Left lung (tissue), 14 donors: ENCODE measurements at places on chromosomes 2 and 18.

GRCh38 chr2:105287692-105288091 lies 41.8 kb downstream of the TGFBRAP1 start:
- no peak overlapping the region for H3K27ac ChIP-seq
- DNase-seq: no peak
- no peaks in the 10 kb centered on the region for H3K36me3 ChIP-seq
- no peak overlapping the region for H3K4me3 ChIP-seq
- no peaks in the 10 kb centered on the region for H3K27me3 ChIP-seq

- no peak for DNase-seq
- no peaks in the 10 kb centered on the region for H3K36me3 ChIP-seq
- no peaks in the 10 kb centered on the region for H3K4me1 ChIP-seq
- no peak overlapping the region for H3K27ac ChIP-seq
These were observed 81.5 kb downstream of the XDH start for GRCh38 chr2:31333046-31333445.

GRCh38 chr2:73285159-73285739 lies 971 bp upstream of the FBXO41 start:
- peaks cover 68% of the 10 kb centered on the region for H3K27me3 ChIP-seq
- peaks cover 21% of the 10 kb centered on the region for H3K4me1 ChIP-seq
- no peaks in the 10 kb centered on the region for H3K36me3 ChIP-seq
- peak overlapping the region; percentile 50 for H3K27ac ChIP-seq
- no peak overlapping the region for H3K4me3 ChIP-seq

- H3K4me3 ChIP-seq: no peak overlapping the region
- H3K36me3 ChIP-seq: no peaks in the 10 kb centered on the region
- no peaks in the 10 kb centered on the region for H3K27me3 ChIP-seq
- H3K4me1 ChIP-seq: no peaks in the 10 kb centered on the region
- no peak overlapping the region for H3K27ac ChIP-seq
- DNase-seq: no peak
These were observed 83.1 kb downstream of the ADAM23 start for GRCh38 chr2:206526416-206526815.

DNA sequence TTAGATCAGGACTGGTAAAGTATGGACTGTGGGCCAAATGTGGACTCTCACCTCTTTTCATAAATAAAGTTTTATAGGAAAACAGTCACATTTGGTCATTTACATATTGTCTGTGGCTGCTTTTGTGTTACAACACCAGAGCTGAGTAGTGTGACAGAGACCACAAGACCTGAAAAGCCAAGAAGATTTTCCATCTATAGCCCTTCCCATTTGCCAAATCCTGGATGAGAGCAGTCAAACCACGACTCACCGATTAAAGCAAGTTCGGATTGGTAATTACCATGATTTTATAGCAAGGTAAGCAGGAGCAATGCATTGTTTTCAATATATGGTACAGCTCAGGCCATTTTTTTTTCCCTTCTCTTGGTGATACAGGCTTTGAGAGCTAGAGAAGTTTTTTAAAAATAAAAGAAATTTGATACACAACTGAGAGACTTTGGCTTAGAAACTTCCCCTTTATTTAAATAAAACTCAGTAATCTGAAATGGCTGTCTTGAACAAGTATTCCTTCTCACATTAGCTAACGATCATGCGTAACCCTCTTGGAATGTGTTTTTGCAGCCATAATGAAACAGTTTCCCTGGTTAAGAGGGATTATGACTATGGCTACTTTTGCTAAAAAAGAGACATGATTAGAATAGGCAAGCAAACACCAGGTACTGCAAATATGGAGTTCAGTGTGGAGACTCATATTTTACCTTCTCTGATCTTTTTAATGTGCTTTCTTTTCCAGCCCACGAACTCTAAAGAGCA lies 9.5 kb upstream of the MALL start:
- H3K4me3 ChIP-seq: no peak overlapping the region
- no peak overlapping the region for H3K27ac ChIP-seq
- H3K27me3 ChIP-seq: no peaks in the 10 kb centered on the region
- no peaks in the 10 kb centered on the region for H3K36me3 ChIP-seq
- no peak for DNase-seq

DNA sequence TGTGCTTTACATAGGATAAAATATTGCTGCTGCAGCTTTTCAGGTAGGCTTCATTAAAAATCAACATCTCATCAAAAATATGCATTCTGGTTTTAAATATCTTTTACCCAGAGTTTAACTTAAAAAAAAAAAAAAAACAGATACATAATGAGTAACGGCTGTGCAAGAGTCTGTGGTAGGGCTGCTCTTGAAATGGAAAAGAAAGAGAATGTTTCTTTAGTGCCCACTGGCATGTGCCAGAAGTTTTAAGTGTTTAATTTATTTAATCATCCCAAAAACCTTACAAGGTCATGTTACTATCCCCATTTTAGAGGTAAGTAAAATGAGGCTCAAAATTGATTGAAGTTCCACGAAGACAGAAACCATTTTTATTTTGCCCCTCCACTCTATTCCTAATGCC lies 92.1 kb downstream of the SLC8A1 start:
- H3K4me1 ChIP-seq: peaks cover 3% of the 10 kb centered on the region
- no peaks in the 10 kb centered on the region for H3K27me3 ChIP-seq
- no peak overlapping the region for H3K4me3 ChIP-seq
- DNase-seq: no peak
- H3K27ac ChIP-seq: no peak overlapping the region

GRCh38 chr2:217797661-217798069 lies 205.1 kb downstream of the TNS1 start:
- H3K4me1 ChIP-seq: no peaks in the 10 kb centered on the region
- H3K27ac ChIP-seq: no peak overlapping the region

- H3K27ac ChIP-seq: no peak overlapping the region
- no peaks in the 10 kb centered on the region for H3K36me3 ChIP-seq
- H3K4me3 ChIP-seq: no peak overlapping the region
- DNase-seq: no peak
- H3K27me3 ChIP-seq: no peaks in the 10 kb centered on the region
- H3K4me1 ChIP-seq: no peaks in the 10 kb centered on the region
These were observed 48.1 kb upstream of the RPL31 start for GRCh38 chr2:100954044-100954420.

- DNase-seq: no peak
- no peak overlapping the region for H3K27ac ChIP-seq
- no peak overlapping the region for H3K4me3 ChIP-seq
- peaks cover 64% of the 10 kb centered on the region for H3K36me3 ChIP-seq
- no peaks in the 10 kb centered on the region for H3K27me3 ChIP-seq
These were observed 52.5 kb downstream of the LRPPRC start for GRCh38 chr2:43943323-43943722.

GRCh38 chr2:105176429-105176828 lies 65.1 kb upstream of the GPR45 start:
- H3K27ac ChIP-seq: no peak overlapping the region
- peak; percentile 41 for DNase-seq
- H3K27me3 ChIP-seq: peaks cover 13% of the 10 kb centered on the region
- H3K4me3 ChIP-seq: no peak overlapping the region
- H3K4me1 ChIP-seq: no peaks in the 10 kb centered on the region

GRCh38 chr2:113173542-113174375 lies at the start of gene PSD4:
Gene PSD4 (plus strand): TSS chr2:113173971. CDS start chr2:113182457, 8,486 bp downstream.
- no peaks in the 10 kb centered on the region for H3K27me3 ChIP-seq
- peak within 1 kb of the TSS; percentile 53 for H3K4me3 ChIP-seq
- no peak for DNase-seq
- no peaks in the 10 kb centered on the region for H3K36me3 ChIP-seq

DNA sequence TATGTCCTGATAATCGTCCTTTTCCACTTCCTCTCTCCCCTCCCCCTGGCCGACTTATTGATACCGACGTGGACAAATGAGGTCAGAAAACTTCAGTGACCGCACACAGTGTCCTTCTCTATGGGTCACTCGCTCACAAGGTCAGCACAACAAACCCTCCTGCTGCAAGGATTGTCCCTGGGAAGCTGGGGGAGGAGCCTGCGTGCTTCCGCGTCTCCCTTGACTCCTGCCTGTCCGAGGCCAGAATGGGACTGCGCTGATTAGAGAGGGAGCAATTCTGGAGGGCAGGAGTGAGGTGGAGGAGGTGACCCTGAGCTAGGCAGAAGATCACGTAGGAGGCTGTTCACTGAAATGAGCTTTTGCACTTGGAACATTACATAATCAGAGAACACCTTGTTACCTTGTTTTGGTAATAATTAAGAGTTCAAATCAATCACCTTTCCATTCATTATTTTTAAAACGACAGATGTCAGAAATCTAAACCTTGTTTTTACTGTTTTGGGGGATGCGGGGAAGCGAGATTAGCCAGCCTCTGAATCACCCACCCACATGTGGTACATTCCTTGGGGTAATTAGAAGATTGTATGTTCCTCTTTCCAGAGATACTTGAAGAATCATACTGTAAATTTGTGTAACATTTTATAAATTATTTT lies 70.6 kb downstream of the CTAGE1 start:
- H3K27me3 ChIP-seq: peaks cover 42% of the 10 kb centered on the region
- no peaks in the 10 kb centered on the region for H3K36me3 ChIP-seq
- H3K4me3 ChIP-seq: no peak overlapping the region
- DNase-seq: peak; percentile 79

- H3K36me3 ChIP-seq: no peaks in the 10 kb centered on the region
- peak; percentile 85 for DNase-seq
- H3K4me1 ChIP-seq: peaks cover 10% of the 10 kb centered on the region
- no peak overlapping the region for H3K4me3 ChIP-seq
These were observed 1232.3 kb upstream of the ZEB2 start for GRCh38 chr2:145752091-145752806.

DNA sequence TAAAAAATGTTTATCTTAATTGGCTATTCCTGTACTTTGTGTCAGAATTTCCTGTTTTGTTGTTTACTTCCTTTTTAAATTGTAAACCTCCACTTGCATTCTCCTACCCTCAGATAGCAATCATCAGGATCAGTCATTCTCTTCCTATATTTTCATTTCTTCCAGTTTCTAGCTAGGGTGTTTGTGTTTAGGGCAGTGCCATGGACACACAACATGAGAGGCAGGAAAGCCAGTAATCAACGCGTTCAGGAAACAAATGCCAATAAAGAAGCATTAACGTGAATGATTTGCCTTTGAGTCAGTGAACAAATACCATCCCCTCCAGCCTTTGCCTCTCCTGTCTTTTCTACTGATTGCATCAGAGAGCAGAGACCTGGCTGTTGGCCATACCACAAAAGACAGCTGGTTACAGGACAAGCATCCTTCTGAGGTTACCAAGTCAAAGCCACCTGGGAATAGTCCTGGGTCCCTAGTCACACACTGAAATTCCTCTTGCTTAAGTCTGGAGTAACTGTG lies 56.7 kb upstream of the FHL2 start:
- H3K4me3 ChIP-seq: no peak overlapping the region
- H3K36me3 ChIP-seq: no peaks in the 10 kb centered on the region
- no peaks in the 10 kb centered on the region for H3K4me1 ChIP-seq

DNA sequence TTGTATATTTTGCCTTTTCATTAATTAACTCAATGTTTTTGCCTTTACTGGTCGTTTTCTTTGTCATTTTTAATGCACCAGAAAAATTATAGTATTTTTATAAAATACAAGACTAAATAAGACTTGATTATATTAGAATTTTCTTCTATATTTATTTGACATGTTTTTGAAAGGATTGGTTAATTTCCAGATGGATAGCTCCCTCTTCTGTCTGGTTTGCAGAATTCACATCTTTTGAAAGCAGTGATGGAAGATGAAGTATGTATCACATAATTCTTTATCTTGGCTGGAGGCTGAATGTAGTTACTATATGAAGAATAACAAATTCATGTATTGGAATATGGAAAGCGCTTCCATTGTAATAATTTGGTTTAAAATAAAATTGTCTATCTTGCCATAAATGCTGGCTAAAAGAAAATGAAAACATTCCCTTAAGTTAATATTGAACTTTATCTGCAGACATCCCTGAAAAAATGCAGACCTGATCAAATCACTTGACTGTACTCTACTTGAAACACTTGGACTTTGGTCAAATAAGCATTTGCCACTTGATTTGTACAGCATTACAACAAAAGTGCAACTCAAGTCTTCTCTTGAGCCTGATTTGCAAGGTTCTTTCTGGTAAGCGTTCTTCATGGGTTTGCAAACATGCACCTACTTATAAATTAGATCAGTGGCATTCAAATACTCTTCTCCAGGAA lies 86.3 kb upstream of the EFEMP1 start:
- H3K4me1 ChIP-seq: peaks cover 8% of the 10 kb centered on the region
- no peaks in the 10 kb centered on the region for H3K36me3 ChIP-seq
- H3K27ac ChIP-seq: no peak overlapping the region
- no peak for DNase-seq
- H3K4me3 ChIP-seq: no peak overlapping the region

DNA sequence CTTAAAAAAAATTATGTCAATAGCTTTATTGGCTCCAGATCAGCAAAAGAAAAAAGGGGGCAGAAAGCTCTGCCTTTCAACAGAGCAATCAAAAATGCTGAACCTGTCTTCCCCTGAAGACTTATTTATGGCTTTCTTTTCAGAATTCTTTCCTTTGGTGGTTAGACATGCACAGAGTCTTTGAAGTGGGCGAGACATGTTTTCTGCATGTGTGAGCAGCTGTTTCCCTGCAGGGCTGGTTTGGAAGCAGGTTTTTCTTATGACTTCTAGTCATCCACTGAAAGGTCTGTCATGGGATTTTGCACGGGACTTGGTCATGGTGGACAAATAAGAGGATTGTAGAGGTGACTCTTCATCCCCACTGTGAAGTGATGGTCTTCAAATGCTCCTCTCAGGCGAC lies 160.3 kb downstream of the VAPA start:
- no peaks in the 10 kb centered on the region for H3K4me1 ChIP-seq
- H3K27ac ChIP-seq: no peak overlapping the region
- no peaks in the 10 kb centered on the region for H3K36me3 ChIP-seq

- H3K4me1 ChIP-seq: no peaks in the 10 kb centered on the region
- H3K36me3 ChIP-seq: no peaks in the 10 kb centered on the region
- H3K4me3 ChIP-seq: no peak overlapping the region
- no peak for DNase-seq
- H3K27me3 ChIP-seq: no peaks in the 10 kb centered on the region
These were observed 16.2 kb downstream of the SUCLG1 start for GRCh38 chr2:84442888-84443287.

DNA sequence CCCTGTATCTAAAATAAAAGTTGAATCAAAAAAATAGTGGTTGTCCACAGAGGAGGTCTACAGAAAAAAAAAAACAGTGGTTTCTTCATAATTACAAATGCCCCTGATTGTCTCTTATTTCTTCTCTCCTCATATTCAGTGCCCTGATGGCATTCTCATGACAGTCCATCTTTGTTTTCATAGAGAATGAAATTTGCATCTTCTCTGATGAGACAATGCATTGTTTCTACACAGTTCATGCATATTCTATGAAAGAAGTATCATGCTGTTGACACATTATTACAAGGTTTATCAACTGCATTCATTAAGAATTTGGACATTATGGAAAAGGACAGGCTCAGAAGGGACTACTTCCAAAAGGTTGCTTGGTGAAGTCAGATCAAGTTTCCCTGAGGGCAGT lies 59.5 kb downstream of the LHCGR start:
- no peak overlapping the region for H3K4me3 ChIP-seq
- no peaks in the 10 kb centered on the region for H3K27me3 ChIP-seq
- no peak overlapping the region for H3K27ac ChIP-seq
- H3K36me3 ChIP-seq: no peaks in the 10 kb centered on the region
- DNase-seq: no peak
- peaks cover 4% of the 10 kb centered on the region for H3K4me1 ChIP-seq
